ENCODE measurements at places on chromosomes 4 and X.

GRCh38 chr4:661231-661630 lies 12.8 kb downstream of the ATP5ME start:
- no peak for DNase-seq

DNA sequence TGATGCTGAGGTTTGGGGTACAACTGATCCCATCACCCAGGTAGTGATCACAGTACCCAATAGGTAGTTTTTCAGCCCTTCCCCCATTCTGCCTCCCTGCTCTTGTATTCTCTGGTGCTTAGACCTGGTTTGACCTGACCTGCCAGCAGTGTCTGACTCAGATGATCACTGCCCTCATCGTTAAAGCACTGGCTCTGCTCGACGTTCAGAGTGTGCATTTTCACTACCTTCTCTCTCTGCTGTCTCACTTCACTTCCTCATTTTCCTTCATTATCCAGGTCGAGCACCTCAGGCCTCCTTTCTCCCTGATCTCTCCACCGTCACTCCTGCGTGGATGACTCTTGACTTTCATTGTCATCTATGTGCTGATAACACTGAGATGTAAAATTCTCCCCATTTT lies 83.6 kb downstream of the PARM1 start:
- DNase-seq, result no peak

DNA sequence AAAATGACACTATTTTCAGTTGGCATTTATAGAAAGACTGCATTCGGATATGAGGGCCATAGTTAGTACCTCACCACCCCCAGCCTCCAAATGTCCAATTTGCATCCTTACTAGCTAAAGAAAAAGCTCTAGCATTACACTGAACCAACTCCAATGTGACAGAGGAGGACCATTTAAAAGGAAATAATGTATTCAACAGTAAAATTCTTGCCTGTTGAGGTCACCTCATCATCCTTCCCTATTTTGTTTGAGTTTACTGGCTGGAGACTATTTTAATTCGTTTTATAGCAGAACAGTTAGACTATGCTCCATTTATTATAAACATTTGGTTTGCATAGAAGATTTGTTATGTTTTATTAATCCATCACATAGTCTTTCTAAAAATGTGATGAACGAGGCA lies 88.2 kb upstream of the PPARGC1A start:
- DNase-seq, result no peak

GRCh38 chr4:40583850-40584439 lies 45.7 kb downstream of the RBM47 start:
- no peak for DNase-seq

GRCh38 chrX:104172788-104173187 lies 6.5 kb downstream of the FAM199X start:
- DNase-seq, result no peak

DNA sequence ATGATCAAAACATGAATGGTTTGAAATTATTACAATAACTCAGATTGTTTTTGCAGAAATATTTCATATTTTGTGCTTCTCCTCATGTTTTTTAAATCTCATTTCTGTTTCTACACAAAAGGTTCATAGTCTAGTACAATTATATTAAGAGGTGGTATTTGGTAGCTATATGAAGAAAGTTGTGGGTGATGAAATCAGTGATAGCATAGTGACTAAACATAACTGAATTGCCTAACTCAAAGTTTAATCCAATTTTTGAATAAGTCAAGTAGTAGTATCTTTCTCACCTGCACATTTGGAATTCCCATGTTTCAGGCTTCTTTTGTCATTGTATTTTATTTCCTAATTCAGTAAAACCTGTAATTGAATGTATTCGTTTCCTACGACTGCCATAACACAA lies 648.7 kb downstream of the GRID2 start:
- DNase-seq, result no peak

GRCh38 chr4:143555676-143556075 lies 42.2 kb downstream of the SMARCA5 start:
- no peak for DNase-seq

DNA sequence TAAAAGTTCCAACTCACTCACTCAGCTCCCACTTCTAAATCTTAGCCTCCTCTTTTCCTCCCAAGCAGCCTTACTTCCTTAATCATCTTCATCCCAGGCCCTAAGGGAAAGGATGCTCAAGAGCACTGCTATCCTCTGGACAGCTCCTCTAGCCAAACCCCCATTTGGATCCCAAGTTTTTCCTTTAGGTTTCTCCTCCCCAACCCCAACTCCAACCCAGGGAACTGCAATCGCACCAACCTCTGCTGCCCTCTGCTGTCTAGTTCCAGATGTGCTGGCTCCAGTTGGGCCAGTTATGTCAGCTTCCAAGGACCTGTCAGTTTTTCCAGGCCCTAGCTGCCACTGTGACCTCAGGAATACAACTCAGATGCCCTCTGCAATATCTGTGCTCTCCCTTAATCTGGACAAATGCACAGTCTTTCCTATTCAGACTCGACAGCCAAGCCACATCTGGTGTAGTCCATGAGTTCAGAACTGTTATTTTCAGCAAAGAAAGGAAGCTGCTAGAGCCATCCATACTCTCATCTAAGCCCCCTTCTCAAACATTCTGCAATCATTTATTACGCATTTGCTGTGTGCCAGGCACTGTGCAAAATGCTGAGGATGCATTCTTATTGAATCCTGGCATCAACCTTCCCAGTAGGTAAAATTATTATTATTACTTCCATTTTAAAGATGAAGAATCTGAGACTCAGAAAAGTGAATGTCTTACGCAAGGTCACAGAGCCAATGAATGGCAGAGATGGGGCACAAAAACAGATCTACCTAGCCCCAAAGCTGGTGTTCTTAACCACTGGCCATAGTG lies 12.3 kb upstream of the XPNPEP2 start:
- DNase-seq, result peak; percentile 14

GRCh38 chr4:84680956-84681355 lies 98.0 kb downstream of the CDS1 start:
- no peak for DNase-seq
